Stimulated activated CD4-positive, alpha-beta T cell treated with anti-CD3 and anti-CD28 coated beads, Interleukin-2, amount 100 ng/mL, for 4 hours (primary cell): ENCODE measurements at places on chromosomes 5 and 9.
A peak's percentile ranks its signal among the peaks of the same experiment; 100 is the strongest.

GRCh38 chr9:21964925-21965385 lies 29.2 kb downstream of the CDKN2A start:
- peak; percentile 50 for DNase-seq

DNA sequence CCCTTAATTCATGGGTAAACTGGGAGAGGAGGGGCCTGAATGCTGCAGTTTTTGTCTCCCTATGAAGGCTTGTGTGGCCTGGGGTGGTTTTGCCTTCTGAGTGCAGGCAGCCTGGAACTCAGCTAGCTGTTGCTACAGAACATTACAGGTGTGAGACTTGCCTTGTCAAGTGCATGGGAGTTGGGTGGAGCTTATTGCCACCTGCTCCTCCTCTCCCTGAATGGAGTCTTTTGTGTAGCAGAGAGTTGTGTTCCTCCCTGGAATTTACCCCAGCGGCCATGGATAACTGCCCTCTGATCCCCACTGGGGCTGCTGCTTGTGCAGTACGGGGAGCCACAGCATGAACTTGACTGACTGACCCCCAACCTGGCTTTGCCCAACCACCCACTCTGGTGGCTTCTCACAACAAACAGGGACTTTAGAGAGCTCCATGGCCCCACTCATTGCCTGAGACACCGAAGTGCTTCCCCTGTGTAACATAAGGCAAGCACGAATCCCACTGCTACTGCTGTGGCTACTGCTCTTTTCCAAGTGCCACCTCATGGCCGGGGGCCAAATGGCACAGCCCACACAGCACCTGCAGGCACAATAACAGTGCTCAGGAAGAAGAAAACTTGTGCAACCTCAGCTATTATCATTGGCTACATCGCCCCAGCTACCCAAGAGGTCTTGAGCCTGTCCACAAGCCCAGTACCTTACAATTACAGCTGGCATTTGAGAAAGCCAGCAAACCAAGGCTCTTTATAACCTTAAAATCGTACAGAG lies 942.9 kb downstream of the CDH18 start:
- no peak for DNase-seq

- no peak for DNase-seq
Measured at GRCh38 chr9:36987891-36988290, 46.2 kb downstream of the PAX5 start.

DNA sequence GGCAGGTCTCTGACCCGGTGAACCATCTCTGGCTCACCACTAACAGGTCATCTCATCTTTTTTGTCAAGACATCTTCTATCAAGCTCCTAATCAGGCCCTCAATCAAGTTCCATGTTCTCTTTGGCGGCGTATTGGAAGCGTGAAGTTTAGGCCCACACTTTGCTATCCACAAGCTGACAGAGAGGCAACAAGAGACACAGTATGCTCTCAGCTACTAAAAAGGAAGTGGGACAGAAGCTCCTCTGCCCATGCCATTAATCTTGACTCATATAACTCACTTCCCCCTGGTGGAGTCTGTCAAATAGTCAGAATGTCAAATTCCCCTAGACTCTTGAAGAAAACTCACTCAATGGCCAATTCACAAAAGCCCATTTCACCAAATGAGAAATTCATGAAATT lies 77.6 kb upstream of the TMC1 start:
- no peak for DNase-seq

DNA sequence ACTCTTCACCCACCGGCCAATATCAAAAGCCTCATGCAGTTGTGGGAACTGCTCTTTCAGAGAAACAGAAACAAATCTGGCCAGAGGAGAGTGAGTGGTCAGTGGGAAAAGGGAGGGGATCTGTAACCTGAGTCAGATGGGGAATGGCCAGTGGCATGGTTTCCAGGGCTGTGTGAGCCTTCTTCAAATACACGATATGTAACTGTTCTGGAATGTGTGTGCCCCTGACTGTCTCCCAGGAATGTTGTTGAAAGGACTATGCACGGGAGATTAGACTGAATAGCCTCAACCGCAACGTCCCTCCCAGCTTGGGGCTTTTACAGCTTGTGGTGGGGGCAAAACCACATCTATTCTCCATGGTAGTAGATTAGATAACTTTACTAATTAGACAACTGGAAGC lies 60.8 kb downstream of the SH3TC2 start:
- no peak for DNase-seq

GRCh38 chr5:87115839-87116364 lies 151.8 kb upstream of the RASA1 start:
- DNase-seq: no peak

- no peak for DNase-seq
Measured at GRCh38 chr5:178383301-178383918, 150.8 kb upstream of the PHYKPL start.

GRCh38 chr5:178193251-178193809 lies 6.2 kb upstream of the GMCL2 start:
- no peak for DNase-seq

GRCh38 chr5:1108865-1109174 lies 3.0 kb downstream of the SLC12A7 start:
- DNase-seq: no peak

DNA sequence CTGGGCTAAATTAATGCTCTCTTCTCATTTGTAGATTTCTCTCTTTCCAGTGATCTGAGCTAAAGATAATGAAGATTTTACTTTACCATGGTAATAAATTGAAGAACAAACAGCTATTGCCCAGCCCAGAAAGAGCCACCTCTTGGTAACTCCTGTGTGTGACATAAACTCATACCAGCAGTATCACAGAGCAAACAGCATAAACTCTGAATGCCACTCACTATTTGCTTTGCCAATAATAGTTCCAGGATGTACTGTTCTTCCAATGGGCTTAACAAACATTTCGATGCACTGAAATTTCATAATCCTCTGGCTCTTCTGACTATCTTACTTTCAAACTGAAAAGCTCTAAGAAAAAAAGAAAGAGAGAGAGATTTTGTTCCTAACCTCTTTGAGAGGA lies 69.8 kb upstream of the RASEF start:
- no peak for DNase-seq

DNA sequence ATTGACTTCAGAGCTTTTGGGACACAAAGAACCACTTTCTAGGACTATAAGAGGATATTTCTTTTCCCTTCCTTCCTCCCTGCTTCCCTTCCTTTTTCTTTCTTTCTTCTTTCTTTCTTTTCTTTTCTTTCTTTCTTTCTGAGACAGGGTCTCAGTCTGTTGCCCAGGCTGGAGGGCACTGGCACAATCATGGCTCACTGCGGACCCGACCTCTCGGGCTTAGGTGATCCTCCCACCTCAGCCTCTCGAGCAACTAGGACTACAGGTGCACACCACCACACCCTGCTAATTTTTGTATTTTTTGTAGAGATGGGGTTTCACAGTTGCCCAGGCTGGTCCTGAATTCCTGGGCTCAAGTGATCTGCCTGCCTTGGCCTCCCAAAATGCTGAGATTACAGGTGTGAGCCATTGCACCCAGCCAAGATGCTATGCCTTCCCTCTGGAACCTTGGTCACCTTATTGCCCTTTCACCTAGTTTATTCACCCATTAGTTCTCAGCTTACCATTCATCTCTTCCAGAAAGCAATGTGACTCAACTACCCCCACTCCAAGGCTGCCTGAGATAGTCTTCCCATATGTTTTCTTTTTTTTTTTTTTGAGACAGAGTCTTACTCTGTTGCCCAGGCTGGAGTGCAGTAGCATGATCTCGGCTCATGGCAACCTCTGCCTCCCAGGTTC lies 10.1 kb downstream of the PLIN2 start:
- DNase-seq: no peak

- no peak for DNase-seq
Measured at GRCh38 chr9:8188723-8189407, 389.3 kb upstream of the DMAC1 start.

- no peak for DNase-seq
Measured at GRCh38 chr5:100623719-100624118, 88.5 kb downstream of the FAM174A start.

DNA sequence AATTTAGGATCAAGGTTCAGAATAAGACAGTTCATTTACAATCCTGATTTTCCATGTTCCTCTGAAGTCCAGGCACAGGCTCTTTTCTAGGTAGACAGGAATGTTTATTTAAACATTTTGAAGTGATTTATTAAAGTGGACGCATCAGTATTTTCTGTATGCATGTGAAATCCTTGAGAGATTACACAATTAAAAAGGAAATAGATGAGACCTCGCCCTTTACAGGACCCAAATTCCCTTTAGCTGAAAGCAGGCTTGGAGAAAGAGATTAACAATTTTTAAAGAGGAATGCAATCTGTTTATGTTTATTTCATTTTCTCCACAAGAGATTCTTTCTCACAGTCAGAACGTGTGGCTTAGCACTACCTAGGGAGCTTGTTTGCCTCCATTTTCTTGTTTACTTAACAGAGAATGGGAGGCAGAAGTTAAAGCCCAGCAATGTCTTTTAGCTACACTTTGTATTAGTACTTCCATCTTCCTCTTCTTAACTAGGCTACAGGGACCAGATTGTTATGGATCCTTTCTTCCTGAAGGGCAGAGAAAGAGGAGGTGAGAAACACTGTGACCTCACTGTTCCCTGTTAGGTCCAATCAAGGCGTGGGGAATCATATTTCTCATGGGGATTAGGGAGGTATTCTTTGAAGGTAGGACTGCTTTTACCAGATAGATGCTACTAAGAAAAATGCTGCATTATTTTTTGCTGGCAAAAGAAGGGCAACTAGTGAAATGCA lies 416.0 kb downstream of the SH3GL2 start:
- no peak for DNase-seq

DNA sequence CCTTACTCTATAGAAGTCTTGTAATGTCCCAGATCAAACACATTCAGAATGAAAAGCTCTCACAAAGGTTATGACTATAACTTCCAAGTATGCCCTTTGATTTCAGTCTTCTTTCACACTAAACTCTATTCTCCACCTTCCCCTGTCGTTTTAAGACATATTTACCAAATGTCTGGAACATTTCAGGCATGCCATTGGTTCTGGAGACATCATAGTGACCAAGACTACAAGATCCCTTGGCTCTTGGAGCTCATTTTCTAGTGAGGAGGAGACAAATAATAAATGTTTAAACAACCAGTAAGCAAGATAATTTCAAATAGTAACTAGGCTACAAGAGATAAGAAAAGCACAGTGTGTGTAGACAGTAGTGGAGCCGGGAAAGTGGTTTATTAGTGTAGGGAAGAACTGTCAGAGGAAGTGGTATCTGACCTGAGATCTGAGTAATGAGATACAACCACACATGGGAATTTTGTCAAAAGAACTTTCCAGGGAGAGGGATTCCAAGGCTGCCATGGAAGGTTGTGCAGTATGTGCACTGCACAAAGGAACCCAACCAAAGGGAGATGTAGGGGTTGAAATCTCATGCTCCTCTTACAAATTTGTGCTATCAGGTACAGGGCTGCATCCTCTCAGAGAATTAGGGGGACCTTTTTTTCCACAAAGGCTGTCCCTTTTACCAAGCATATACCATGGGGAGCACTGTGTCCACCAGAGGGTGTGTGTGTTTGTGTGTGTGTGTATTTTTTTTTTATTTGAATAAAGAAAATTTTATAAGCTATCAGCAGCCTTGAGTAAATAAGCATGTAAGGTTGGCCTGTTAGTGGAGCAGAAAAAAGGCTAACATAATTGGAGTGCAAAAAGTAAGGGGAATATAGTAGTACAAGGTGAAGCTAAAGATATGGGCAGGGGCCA lies 1279.1 kb upstream of the WWC1 start:
- DNase-seq: no peak

GRCh38 chr5:171847026-171847425 lies 61.4 kb downstream of the SMIM23 start:
- no peak for DNase-seq

GRCh38 chr5:179400020-179400419 lies 54.8 kb upstream of the ADAMTS2 start:
- DNase-seq: no peak

GRCh38 chr5:173413471-173413982 lies 85.3 kb upstream of the STC2 start:
- no peak for DNase-seq

DNA sequence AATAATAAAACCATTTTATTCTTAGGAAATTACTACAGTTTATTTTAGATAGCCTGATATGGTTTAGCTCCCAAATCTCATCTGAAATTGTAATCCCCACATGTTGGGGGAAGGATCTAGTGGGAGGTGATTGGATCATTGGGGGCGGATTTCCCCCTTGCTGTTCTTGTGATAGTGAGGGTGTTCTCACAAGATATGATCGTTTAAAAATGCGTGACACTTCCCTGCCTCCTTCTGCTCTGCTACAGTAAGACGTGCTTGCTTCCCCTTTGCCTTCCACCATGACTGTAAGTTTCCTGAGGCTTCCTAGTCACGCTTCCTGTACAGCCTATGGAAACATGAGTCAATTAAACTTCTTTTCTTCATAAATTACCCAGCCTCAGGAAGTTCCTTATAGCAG lies 122.4 kb upstream of the FGF10 start:
- DNase-seq: no peak

- no peak for DNase-seq
Measured at GRCh38 chr5:132275367-132276220, 18.1 kb downstream of the PDLIM4 start.

- peak; percentile 12 for DNase-seq
Measured at GRCh38 chr5:134590992-134591659, 41.5 kb downstream of the SAR1B start.

DNA sequence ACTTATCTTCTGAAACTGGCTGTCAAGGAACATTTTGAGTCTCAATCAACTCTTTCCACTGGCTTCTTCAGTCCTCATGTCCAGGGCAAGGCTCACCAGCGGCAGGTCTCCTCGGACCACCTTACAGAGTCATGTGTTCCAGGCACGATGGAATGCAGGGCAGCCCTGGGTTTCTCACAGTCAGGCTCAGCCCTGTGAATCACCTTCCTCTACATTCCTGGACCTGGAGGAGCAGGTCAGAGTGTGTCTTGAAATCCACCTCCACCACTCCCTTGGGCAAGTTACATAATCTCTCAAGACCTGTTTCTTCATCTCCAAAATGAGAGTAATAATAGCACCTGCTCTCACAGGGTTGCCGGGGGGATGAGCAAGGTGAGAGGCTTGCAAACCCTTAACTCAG lies 16.0 kb downstream of the ENC1 start:
- no peak for DNase-seq

- no peak for DNase-seq
Measured at GRCh38 chr5:100788417-100788816, 114.7 kb downstream of the ST8SIA4 start.

GRCh38 chr5:56200971-56201666 lies 32.0 kb downstream of the ANKRD55 start:
- DNase-seq: peak; percentile 54
